ENCODE measurements at places on chromosomes 1 and 21. TPM values are rescaled to one million over a fixed set of nuclear protein-coding genes. Genes with fewer than 3 reads are reported as not detected.

CHRM3 gene
- total RNA-seq, result 0.21 TPM

GRCh38 chr1:164589961-164590507, 31.1 kb downstream of the PBX1 start:
- DNase-seq, result no peak

RNF220 gene
- 112 TPM for total RNA-seq

GRCh38 chr1:42145389-42145716, 7.9 kb upstream of the GUCA2B start:
- no peak for DNase-seq

DNA sequence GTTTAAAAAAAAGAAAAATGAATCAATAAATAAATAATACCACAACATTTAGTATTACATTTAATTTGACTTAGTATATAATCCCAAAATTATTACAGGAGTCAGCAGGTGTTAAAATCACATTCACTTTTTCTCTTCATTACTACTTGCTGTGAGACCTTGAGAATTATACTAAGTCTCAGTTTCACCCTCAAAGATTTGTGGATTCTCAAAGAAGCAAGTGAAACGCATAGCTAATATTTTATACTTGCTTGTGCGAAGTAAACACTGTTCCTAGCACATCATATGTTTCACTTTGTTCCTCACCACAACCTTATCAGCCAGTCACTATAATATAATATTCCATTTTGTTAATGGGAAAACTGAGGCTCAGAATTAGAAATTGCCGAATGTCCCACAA, 4.0 kb downstream of the CLCA1 start:
- no peak for DNase-seq

ANGPTL3 gene
- not detected for total RNA-seq

TMEM81 gene
- 3.0 TPM for total RNA-seq

GRCh38 chr1:107843989-107844388, 121.0 kb downstream of the VAV3 start:
- DNase-seq, result no peak

DNA sequence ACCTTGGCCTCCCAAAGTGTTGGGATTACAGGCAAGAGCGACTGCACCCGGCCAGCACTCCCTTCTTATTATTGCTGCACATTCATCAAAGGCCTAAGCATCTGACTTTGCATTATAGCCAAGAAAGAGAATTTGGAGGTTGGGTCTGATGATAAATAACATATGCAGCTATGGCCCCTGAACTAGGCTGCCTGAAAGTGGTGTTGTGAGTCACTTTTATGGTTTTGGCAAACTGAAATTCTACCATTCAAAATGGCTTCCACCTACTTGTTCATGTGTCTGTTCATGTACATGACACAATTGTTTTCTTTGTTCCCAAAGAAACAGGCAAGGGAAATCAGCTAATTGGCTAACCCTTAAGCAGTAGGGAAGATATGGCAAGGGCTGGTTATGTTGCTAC, 25.0 kb upstream of the UAP1 start:
- no peak for DNase-seq
